ENCODE measurements at places on chromosomes 5 and 9. TPM values are rescaled to one million over a fixed set of nuclear protein-coding genes. Genes with fewer than 3 reads are reported as not detected.

- H3K27ac ChIP-seq, result no peak overlapping the region
- H3K27me3 ChIP-seq, result peaks cover 7% of the 10 kb centered on the region
- H3K4me3 ChIP-seq, result no peak overlapping the region
- no peaks in the 10 kb centered on the region for H3K36me3 ChIP-seq
These were observed 38.0 kb downstream of the TGFBI start for GRCh38 chr5:136066661-136067271.

Gene FAM169A
- total RNA-seq, result 3.8 TPM

DNA sequence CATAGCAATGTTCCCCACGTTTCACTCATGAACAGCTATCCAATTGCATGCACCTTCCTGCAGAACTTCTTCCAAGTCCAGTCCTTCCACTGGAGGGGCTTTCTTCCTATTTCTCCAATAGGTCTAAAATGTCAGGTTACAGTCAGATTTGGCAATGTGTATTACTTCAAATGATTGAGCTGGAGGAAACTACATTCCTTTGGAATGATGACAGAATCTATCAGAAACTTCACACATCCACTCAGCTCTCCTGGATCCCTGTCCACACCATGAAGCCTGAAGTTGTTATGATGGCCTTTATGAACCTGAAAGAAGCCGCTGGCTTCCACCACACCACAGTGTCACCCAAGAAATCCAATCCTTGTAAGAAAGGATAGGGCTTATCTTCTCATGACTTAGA, 32.2 kb downstream of the FBXW2 start:
- H3K4me1 ChIP-seq, result peaks cover 15% of the 10 kb centered on the region
- no peak for DNase-seq
- H3K27ac ChIP-seq, result no peak overlapping the region
- peaks cover 55% of the 10 kb centered on the region for H3K36me3 ChIP-seq
- no peak overlapping the region for H3K4me3 ChIP-seq

DNA sequence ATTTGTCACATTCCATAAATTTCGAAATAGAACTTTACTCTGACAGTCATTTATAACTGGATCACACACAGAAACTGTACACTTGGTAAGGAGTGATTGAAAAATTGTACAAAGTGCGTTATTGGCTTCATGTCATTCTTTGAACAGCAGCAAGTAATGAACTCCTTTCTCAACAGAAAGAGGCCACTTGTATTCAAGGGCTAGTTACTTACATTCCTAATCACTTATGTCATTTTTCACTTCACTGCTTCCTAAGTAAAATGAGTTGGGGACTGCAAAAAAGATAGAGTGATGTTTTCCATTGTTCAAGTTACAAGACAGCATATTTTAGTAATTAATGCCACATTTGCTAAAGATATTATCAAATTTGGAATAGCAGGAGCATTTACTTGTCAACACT, 893.2 kb downstream of the DTWD2 start:
- H3K36me3 ChIP-seq, result no peaks in the 10 kb centered on the region
- H3K27ac ChIP-seq, result no peak overlapping the region
- H3K4me1 ChIP-seq, result no peaks in the 10 kb centered on the region
- DNase-seq, result no peak
- H3K27me3 ChIP-seq, result no peaks in the 10 kb centered on the region

GRCh38 chr9:3137347-3137695, 293.4 kb upstream of the PUM3 start:
- H3K36me3 ChIP-seq, result no peaks in the 10 kb centered on the region
- H3K27ac ChIP-seq, result no peak overlapping the region
- no peak overlapping the region for H3K4me3 ChIP-seq
- H3K27me3 ChIP-seq, result peaks cover 5% of the 10 kb centered on the region

DNA sequence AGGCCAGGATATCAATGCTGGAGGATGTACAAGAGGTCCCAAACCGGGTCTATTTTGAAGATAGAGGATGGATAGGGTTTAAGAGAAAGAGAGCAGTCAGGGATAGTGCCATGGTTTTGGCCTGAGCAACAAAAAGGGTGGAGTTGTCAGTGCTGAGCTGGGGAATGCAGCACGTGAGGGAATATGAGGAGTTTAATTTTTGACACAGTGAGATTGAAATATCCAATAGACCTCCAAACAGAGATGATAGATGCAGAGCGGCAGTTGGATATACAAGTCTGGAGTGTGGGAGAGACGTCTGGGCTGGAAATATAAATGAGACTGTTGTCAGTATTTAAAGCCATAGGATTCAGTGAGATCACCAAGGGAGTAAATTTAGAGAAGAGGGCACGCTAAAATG, 136.7 kb upstream of the EFNA5 start:
- DNase-seq, result no peak
- H3K4me1 ChIP-seq, result peaks cover 21% of the 10 kb centered on the region

Gene PNPLA7
- 3.4 TPM for total RNA-seq

Gene CEL
- 2.8 TPM for total RNA-seq

Gene PCDHA10
- total RNA-seq, result not detected

- no peaks in the 10 kb centered on the region for H3K36me3 ChIP-seq
- no peaks in the 10 kb centered on the region for H3K4me1 ChIP-seq
- peaks cover 16% of the 10 kb centered on the region for H3K27me3 ChIP-seq
- DNase-seq, result no peak
- H3K27ac ChIP-seq, result no peak overlapping the region
These were observed 23.3 kb upstream of the CLPTM1L start for GRCh38 chr5:1368236-1368635.

Gene C9
- total RNA-seq, result not detected

Gene PIGO
- 23.0 TPM for total RNA-seq

DNA sequence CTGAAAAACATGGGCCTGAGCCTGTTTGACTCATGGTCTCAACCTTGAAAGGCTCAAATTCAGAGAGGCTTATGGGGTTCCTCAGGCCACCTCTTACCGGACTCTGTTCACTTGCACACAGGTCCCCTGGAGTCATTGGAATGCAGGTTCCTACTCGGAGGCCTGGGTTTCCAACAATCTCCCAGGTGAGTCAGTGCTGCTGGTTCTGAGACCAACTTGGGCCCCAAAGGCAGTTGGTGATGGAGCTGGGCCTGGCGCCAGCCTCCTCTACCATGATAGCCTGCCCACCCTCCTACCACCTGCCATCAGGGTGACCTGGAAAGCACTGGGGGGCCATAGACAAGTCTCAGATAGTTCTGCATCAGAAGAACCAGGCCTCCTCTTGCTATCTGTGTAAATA, 188.4 kb downstream of the RGS3 start:
- DNase-seq, result no peak
- H3K4me1 ChIP-seq, result peaks cover 2% of the 10 kb centered on the region
- H3K27me3 ChIP-seq, result peaks cover 3% of the 10 kb centered on the region
- H3K4me3 ChIP-seq, result no peak overlapping the region
- no peak overlapping the region for H3K27ac ChIP-seq

- H3K36me3 ChIP-seq, result peaks cover 53% of the 10 kb centered on the region
- H3K4me3 ChIP-seq, result no peak overlapping the region
- H3K4me1 ChIP-seq, result no peaks in the 10 kb centered on the region
- no peak overlapping the region for H3K27ac ChIP-seq
- no peaks in the 10 kb centered on the region for H3K27me3 ChIP-seq
These were observed 21.4 kb downstream of the PLAA start for GRCh38 chr9:26925609-26926008.

GRCh38 chr5:5497152-5497788, 74.8 kb downstream of the ICE1 start:
- peak; percentile 54 for DNase-seq
- H3K27me3 ChIP-seq, result peaks cover 13% of the 10 kb centered on the region
- peaks cover 41% of the 10 kb centered on the region for H3K4me1 ChIP-seq
- no peak overlapping the region for H3K27ac ChIP-seq

DNA sequence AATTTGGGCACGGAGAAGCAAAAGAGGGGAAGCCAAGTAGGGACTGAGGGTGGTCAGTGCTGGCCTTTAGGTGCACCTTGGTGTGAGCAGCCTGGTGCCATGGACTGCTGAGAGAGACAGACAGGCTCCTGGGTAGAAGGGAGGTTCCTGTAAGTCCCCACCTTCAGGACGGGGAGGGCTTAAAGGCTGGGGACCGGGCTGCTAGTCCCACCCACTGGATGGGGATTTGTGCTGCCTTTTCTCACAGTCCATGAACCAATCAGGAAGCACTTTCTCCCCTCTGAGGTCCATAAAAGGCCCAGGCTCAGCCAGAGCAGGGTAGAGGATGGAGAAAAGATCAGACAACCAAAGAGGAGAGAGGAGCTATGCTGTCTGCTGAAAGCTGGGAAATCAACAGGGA, 15.2 kb downstream of the CDC25C start:
- no peak for DNase-seq

Gene DMRT3
- not detected for total RNA-seq

Gene SPINK6
- total RNA-seq, result not detected

DNA sequence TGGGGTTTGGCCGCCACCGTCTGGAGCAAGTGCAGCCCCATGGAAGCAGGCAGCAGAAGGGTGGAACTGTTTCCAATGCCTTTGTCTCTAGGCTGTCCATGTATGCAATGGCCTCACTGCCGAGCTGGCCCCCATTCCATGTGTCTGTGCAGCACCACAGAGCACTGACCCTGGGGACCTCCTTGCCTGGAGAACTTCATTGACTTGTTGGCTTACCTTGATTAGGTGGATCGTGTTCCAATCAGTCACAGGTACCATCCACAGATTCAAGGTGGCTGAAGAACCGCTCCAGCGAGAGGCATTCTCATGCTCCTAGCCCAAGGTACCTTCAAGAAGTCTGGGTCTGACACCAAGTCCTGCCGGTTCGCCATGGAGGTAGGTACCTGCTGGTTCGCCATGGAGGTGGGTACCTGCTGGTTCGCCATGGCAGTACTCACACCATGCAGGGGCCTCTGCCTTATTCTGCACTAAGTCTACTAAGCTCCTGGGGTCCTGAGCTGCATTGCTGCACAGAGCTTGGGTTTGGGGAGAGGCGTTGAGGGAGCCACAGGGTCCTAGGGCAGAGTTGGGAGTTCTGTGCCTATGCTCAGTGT, 358.3 kb upstream of the IRX1 start:
- H3K27ac ChIP-seq, result no peak overlapping the region
- no peak overlapping the region for H3K4me3 ChIP-seq
- H3K36me3 ChIP-seq, result no peaks in the 10 kb centered on the region
- no peak for DNase-seq
